ENCODE measurements at places on chromosomes 1 and 21.

DNA sequence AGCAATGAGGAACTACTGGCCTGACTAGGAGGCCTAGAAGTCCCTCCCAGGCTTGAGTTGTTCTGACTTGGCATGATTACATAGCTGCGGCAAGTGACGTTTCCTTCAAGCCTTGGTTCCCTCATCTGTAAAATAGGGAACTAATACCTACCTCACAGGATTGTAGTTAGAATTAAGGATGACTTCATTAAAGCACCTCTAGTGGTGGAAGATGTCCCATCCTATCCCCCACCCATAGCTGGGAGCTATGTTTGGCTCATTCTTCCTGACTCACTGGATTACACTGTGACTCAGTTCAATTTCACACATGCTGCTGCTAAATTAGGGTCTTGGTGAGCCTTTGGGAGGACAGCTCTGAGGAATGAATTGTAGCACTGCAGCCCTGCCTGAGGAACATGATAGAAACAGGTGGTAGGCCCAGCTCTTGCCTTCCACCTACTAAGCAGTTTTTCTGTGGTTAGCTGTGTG is 6.0 kb upstream of the SHISA4 start:
- no peak for DNase-seq

DNA sequence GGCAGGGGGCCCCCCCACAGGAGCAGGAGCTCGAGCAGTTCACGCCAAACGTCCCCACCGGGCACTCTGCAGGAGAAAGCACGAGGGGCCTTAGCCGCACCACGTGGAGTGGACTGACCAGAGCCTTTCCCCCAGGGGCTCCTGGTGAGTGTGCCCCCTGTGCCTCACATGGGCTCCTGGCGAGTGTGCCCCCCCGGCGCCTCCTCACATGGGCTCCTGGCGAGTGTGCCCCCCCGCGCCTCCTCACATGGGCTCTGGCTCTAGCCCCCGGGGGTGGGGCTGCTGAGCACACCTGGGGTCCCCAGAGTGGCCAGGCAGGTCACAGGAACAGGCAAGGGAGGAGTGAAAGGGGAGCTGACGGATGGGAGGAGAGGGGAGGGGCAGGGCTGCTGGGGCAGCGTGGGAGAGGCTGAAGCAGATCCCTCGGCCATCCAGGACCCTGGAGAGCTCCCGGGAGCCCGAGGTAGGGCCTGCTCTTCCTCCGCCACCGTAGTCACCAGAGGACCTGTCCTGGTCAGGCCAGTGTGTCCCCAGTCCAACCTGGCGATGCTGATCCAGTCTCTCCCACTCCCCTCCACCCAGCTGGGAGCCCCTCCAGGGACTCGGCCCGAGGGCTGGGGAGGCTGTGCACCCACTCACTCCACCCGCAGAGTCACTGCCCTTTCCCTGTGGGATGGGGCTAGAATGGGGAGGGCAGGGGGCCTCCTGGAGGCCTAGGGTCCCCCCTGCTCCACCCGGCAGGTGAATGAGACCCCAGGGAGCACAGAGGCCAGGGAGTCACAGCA is 47.6 kb downstream of the ARHGEF16 start:
- no peak for DNase-seq

DNA sequence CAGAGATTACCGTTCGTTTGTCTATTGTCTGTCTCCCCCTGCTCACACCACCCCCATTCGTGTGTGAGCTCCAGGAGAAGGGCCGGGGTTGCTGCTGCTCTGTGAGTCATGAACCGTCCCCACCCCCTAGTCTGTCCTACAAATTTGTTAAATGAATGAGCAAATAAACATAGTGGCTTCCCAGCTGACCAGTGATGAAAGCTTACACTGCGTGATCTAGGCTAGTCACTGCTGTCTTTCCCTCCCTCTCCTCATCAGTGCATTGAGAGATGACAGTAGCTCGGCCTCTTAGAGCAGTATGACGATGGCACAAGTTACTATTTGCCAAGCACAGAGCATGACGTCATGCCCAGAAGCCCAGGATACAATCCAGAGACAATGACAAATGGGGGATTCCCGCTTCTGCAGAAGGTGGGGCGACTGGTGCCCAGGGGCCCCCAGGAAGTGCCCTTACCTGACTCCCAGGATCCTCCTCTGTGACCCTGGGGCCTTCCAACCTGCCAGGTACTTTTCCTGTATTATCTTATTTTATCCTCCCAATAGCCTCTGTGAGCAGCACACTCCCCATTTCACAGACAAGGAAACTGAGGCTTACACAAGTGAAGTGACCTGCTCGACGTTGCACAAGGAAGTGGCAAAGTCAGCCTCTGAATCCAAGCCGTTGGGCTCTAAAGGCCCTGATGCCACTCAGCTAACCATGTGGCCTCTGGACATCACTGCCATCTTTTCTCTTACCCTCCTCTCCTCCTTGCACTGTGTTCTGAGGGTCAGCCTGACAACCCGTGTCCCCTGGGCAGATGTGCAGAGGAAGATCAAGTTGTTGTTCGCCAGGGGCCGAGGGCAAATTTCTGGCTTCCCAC is 8.6 kb upstream of the EPHA2 start:
- peak; percentile 25 for DNase-seq

DNA sequence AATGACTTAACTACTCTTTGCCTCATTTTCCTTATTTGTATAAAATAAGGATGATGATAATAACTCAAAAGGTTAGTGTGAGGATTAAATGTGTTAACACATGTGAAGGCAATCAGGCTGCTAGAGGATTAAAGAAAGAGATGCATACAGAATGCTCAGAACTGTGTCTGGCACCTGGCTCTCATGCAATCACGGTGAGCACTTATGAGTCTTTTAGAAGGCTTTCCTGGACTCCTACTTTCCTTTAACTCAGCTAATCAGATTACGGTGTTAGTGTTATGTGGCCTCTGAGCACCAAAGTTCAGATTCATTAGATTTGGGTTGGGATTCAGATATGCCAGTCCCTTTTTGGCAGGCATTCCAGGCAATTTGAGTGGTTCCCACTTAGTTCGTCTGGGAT is 311.6 kb upstream of the USP24 start:
- no peak for DNase-seq

DNA sequence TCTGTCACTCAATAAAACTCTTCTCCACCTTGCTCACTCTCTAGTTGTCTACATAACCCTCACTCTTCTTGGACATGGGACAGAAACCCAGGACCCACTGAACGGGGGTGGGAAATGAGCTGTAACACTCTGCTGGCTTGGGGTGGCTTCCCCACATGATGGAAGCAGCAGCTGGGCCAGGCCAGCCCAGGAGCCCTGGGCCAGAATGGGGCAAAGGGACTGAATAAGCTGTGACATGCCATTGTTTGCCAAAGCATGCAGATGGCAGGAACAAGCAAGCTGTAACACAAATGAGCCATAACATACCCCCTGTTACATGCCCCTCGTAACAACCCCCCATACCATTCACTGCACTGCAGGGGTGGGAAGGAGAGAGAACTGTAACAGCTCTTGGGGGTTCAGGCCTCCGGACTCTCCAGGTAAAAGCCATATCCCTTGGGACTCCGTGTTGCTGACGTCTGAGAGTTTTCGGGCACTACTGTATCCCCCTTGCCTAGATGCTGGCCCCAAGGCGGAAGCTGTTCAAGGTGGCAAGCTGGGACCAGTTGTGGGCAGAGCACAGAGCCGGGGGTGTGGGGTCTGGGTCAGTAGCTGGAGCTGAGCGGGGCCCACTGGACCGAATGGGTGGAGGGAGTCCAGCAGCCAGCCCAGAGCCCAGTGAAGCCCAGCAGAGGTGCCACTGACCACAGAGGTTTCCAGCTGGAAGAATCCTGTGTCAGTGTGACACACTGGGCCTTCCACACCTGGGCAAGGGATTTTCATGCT is 56.1 kb upstream of the DMRTB1 start:
- no peak for DNase-seq

DNA sequence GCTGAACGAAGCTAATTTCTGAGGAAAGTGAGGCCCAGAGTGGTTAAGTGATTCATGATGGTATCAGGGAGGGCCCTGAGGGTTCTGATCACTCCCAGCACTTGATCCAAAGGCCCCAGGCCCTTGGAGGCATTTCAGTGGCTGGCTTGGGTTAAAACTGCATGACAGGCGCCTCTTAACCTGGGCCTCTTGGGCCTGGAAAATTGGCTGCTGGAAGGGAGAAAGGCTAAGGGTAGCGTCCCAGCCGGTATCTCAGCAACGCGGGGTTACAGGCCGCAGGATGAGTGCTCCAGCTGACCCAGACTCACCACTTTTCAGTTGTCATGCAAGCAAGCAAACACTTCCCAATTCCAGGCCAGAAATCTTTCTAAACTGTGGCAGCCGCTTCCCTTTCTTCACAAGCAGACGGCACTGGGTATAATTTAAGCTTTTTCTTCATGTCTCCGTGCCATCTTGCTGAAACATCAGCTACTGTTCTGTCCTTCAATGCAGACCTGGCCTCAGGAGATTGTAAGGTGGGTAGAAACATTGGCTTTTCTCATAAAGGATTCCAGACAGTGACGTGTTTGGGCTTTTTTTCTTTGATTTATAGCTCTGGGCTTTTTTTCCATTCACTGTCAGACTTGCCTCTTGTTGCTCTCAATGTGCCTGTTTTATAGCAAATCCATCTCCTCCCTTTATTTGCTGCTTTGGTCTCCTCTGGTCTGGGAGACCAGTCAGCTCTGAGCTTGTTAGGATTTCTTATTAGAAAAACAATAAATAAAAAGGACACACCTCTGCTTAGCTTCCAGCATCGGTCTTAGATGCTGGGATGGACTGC is 229.1 kb downstream of the KCNJ6 start:
- DNase-seq = no peak

- DNase-seq = no peak
These were observed 1.6 kb downstream of the DRAXIN start for GRCh38 chr1:11693024-11693590.

DNA sequence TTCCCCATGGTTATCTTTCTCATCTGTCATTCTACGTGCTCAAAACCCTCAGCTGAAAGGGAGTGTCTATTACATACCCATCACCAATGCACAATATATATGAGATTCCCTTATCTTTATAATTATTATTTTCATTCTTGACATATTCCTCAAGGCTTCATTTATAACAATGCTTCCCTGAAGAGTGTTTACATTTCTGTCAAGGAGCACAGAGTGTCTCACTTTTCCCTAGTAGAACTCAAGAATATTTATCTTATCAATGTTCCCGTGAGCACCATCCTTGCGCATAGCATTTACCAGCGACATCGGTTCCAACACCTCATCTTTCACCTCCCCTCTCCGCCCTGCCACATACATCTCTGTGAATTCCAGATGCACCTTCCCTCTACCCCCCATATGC is 250.6 kb downstream of the PLA2G4A start:
- DNase-seq = no peak
